HuH-7.5 (cell line): ENCODE measurements at places on chromosomes 3 and 15.

GRCh38 chr15:66180531-66181097 is 72.9 kb downstream of the MEGF11 start:
- no peak for DNase-seq

- no peak for DNase-seq
Measured at GRCh38 chr3:109265295-109265694, 51.0 kb downstream of the DPPA2 start.

DNA sequence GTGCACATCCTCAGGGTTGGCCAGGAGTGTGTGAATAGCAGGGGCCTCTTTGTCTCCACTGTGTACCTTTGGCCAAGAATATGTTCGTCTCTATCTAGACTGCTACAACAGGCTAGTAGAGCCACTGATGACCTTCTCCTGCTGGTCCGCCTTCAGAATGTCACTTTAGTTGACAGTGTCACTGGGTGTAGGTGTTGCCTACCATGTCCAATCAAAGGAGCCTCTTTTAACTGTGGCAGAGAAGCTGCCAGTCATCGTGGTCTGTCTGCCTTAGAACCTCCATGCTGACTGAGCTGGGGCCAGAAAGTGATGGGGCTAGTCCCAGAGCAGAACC is 40.1 kb downstream of the OXSR1 start:
- DNase-seq, result no peak

GRCh38 chr15:81184188-81184587 is 12.5 kb upstream of the IL16 start:
- DNase-seq, result no peak

GRCh38 chr3:78978037-78978436 is 789.8 kb downstream of the ROBO1 start:
- no peak for DNase-seq
